ENCODE measurements at places on chromosomes 12 and 14. TPM values are rescaled to one million over a fixed set of nuclear protein-coding genes. Genes with fewer than 3 reads are reported as not detected.

- peak; percentile 40 for DNase-seq
Observed at GRCh38 chr12:103884316-103884715, 43.3 kb upstream of the NT5DC3 start.

KLRC4 gene
- 0.84 TPM for total RNA-seq

GRCh38 chr14:52640137-52640536 lies 55.2 kb downstream of the ERO1A start:
- no peak for DNase-seq

DNA sequence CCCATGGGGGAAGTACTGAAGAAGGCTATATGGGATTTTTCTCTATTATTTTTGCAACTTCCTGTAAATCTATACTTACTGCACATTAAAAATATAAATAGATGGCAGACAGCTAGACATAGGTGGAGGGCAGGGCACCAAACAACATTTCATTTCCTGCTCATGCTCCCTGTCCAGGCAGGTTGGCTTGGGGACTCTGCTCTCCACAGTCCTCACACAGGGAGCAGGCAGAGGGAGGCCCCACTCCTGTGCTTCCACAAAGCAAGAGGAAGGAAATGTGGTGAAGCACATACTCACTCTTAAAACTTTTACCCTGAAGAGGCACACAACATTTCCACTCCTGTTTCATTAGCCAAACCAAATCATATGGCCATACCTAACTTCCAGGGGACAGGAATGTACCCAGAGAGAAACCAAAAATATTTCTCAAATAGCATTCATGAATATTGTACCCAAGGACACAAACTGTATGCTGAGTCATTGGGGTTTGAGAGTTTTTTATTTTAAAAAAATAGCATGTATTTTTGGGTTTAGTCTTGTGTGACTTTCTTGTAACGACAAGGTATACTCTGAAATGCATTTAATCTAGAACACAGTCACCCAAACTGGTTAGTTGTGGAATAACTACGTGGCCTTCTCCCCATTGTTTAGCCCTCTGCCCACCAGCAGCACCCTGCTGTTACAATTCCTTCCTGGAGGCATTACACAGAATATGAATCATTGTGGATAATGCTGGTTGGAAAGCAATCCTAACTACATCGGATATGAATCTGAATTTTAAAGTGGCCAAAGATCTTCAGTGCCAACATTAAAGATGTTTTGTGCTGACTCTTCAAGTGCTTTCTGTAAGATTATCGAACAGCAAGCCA lies 40.9 kb downstream of the RTN1 start:
- peak; percentile 61 for DNase-seq

DNA sequence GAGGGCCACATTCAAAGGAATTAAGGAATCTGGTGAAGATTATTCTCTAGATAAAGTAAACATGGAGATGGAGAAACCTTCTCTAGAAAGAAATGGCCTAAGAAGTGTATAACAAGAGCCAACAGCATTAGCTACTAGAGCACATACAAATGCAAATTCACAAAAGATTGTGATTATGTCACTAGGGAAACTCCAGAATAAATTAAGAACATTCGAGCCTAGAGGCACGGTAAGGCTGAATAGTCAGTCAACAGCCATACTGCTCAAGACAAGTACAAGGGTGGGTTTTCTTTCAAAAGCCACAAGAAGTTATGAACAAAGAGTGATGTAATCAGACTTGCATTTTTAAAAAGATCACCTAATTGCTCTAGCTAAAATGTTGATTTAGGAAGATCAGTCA lies 25.4 kb downstream of the PPP4R3A start:
- no peak for DNase-seq

GRCh38 chr12:98464190-98464589 lies 51.2 kb upstream of the TMPO start:
- peak; percentile 84 for DNase-seq

DNA sequence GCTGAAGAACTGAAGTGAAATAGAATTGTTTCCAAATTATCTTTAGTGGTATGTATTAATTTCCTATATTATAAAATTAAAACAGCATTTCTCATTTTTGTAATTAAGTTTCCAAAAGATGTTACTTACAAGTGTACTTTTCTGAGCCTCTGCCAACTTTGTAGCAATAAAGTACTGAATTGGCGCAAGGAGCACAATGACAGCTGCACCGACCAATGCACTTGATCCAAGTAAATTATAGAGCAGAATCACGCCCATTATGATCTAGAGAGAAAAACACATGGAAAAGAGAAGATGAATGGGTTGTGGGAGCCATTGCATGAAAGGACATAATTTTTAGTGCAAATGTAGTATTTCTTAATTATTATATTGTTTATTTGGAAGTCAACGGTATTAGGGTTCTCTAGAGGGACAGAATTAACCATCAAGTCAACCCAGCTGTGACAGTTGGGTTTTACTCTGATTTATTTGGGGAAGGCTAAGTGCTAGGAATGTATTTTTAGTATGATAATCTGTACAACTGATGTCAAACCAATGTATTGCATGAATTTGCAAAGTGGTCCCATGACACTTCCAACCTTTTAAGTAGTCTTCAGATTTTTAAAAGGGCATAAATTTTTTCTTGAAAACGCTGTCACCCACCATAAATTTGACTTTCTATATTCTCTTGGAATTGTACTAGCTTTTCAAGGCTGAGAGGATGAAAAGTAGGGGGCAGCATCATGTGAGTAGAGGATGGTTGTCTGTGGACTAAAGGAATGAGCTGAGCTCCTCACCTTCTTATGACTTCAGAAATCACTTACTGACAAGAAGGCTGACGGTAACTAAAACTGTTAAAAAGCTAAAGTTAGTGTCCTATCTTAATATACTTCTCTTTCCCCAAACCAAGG lies 33.0 kb downstream of the ABCC9 start:
- DNase-seq = no peak

TAS2R14 gene
- total RNA-seq = 1.6 TPM

GRCh38 chr12:93219947-93220346 lies 157.8 kb upstream of the NUDT4 start:
- DNase-seq = no peak

TGM1 gene
- 16.9 TPM for total RNA-seq

PRR13 gene
- 147 TPM for total RNA-seq

ZNF385A gene
- total RNA-seq = 8.3 TPM

- DNase-seq = peak; percentile 35
Observed at GRCh38 chr12:112107306-112108201, 1.0 kb downstream of the NAA25 start.

CRIP1 gene
- not detected for total RNA-seq

GRCh38 chr14:39447175-39447661 lies 15.0 kb upstream of the FBXO33 start:
- no peak for DNase-seq

- no peak for DNase-seq
Observed at GRCh38 chr12:50984586-50985298, 32.4 kb downstream of the HIGD1C start.

GRCh38 chr14:105494606-105494929 lies 3.5 kb downstream of the TEDC1 start:
- DNase-seq = no peak

NTN4 gene
- 96.4 TPM for total RNA-seq

ANO4 gene
- 0.15 TPM for total RNA-seq

RIMKLB gene
- total RNA-seq = 34.4 TPM

- no peak for DNase-seq
Observed at GRCh38 chr14:92153581-92153980, 31.8 kb downstream of the CPSF2 start.

- DNase-seq = no peak
Observed at GRCh38 chr14:101349108-101349507, 212.2 kb upstream of the DIO3 start.

CDH24 gene
- 4.9 TPM for total RNA-seq

NKX2-8 gene
- total RNA-seq = 4.8 TPM

TCL1A gene
- total RNA-seq = not detected

DNA sequence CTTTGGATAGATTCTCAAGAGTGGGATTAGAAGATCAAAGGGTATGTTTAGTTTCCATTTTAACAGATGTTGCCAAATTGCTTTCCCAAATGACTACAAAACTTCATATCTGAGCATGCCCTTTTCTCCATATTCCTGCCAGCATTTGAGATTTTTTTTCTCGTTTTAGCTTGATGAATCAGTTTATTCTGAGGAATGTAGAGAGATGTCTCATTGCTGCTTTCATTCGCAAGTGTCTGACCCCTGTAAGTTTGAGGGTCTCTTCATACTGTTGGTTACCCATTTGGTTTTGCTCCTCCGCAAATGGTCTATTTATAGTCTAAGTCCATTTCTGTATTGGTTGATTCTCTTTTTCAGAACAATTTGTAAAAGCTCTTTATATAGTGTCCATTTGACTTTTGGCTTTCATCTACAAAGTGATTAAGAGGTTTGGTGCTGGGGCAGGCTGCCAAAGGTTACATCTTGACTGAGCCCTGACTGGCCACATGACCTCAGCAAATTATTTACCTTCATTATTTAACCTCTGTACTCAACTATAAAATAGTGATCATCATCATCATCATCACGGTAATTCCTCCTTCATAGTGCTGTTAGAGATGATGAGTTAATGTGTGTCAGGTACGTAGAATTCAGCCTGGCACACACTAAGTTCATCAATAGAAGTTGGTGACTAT lies 33.6 kb downstream of the HCAR2 start:
- peak; percentile 45 for DNase-seq

ADCY6 gene
- 33.2 TPM for total RNA-seq

SLC6A12 gene
- not detected for total RNA-seq

DNA sequence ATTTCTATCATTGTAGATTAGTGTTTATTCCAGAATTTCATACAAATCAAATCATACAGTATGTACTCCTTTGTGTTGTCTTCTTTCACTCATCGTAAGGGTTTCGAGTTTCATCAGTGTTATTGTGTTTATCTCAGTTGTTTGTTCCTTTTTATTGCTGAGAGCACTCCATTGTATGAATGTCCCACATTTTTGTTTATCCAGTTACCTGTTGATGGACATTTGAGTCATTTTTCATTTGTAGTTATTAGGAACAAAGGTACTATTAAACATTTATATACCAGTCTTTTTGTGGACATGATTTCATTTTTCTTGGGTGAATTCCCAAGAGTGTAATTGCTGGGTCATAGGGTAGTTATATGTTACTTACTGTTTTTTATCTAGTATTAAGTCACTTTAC lies 70.0 kb downstream of the BICD1 start:
- DNase-seq = no peak

PMCH gene
- total RNA-seq = not detected

BMAL2 gene
- 20.0 TPM for total RNA-seq

- DNase-seq = peak; percentile 34
Observed at GRCh38 chr12:19482036-19482435, 42.7 kb downstream of the AEBP2 start.

- DNase-seq = peak; percentile 47
Observed at GRCh38 chr12:92224685-92225331, 79.2 kb upstream of the BTG1 start.

CEBPE gene
- total RNA-seq = not detected
